ENCODE measurements at places on chromosomes 1 and 21.

DNA sequence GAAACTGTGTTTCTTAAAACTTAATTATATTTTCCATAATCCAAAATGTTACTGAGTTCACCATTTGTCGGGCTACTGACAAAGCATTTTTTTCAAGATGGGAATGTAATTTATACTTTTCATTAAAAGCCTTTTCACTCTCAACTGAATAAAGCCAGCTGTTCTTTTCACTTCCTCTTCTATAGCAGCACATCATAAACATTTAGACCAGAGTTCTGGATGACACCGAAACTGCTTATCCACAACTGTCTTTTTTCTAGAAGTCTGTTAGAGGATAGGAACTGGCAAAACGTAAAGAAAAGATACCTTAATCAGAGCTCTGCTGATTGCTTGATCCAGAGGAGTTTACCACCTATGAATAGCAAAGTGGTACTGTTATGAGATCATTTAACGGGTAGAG lies 594.7 kb downstream of the ADGRL2 start:
- no peak for DNase-seq

- DNase-seq: no peak
Observed at GRCh38 chr1:155010211-155010918, 7.8 kb downstream of the ZBTB7B start.

- DNase-seq: peak; percentile 83
Observed at GRCh38 chr1:229253151-229253974, 17.5 kb upstream of the RAB4A start.

DNA sequence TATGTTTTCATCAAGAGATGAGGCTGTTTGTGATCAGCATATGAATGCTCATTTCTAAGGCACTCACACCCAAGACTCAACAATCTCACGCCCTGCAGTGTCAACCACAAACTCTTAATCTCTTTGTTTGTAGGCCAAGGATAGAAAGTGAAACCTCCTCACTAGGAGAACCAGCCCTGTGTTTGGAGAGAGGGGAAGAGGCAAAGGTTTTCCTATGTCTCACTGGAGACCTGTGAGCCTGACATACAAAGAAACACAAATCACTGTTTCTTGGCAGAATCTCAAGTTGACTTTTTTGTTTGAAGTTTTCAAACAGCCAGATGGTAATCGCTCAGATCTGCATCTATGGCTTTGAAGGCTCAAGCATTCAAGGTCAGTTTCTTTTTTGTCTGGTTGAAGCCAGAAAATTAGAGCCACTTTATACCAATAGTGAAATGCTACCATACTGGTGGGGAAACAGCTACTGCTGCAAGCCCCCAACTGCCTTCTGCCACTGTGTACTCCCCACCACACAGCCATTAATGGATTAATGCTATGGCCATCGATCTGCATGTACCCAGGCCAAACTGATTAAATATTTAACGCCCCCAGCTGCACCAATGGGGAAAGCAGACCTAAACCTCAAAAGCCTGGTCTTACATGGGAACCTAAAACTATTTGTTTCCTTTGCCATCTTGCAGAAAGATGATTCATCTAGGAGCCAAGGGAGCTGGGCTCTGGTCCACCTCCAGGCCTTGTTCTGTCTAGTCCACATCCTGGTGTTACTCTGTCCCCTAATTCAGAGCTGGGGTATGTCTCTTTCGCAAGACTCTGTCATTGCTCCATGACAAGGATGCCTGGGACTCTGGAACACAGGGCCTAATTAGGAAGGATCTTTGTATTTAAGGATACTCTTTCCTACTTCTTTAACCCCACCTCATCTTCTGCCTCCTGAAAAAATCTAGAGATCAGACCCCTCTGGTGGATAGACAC lies 16.3 kb downstream of the PDZK1 start:
- DNase-seq: peak; percentile 78

DNA sequence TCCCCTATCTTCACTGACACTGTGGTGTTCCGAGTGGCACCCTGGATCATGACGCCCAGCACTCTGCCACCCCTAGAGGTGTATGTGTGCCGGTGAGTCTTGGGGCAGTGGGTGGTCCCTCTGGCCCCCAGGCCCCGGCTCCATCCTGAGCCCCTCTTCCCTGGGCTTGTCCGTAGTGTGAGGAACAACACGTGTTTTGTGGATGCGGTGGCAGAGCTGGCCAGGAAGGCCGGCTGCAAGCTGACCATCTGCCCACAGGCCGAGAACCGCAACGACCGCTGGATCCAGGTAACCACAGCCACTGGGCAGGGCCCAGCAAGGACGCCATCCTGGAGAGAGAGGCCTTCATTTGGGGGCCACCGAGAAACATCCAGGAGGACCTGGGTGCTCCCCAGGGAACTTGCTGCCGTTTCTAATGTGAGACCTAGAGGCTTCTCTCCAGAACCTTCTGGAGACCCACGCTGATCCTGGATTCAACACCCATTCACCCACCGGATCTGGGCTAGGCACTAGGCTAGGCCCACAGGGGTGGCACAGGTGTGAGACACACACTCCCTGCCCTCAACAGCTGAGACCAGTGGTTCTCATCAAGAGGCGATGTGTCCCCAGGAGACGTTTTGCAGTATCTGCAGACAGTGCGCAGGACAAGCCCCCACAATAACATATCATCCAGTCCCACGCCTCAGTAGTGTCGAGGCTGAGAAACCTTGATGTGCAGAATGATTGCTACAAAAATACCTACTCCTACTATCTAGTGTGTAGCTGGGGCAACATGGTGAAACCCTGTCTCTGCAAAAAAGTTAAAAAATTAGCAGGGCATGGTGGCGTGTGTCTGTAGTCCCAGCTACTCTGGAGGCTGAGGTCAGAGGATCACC lies 22.2 kb downstream of the PADI3 start:
- no peak for DNase-seq

- DNase-seq: no peak
Observed at GRCh38 chr21:25970254-25970930, 200.2 kb downstream of the APP start.

DNA sequence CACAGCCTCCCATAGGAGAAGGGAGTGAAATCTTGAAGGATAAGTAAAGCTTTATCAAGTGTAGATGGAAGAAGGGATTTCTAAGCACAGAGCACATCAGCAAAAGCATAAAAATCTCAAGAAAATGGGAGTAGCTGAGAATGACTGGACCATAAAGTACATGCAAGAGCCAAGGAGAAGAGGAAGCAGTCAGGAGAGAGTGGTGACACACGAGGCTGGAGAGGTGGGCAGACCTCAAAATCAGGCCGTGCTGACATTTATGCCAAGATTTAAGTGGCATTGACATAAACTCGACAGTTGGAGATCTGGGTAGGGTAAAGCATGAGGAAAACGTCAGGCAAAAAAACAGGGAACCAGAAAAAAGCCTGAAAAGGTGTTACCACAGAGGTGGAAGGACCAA lies 62.3 kb downstream of the GFI1 start:
- DNase-seq: no peak

- DNase-seq: no peak
Observed at GRCh38 chr1:240312872-240313271, 221.2 kb downstream of the FMN2 start.

- no peak for DNase-seq
Observed at GRCh38 chr1:59523745-59524450, 227.0 kb downstream of the FGGY start.

DNA sequence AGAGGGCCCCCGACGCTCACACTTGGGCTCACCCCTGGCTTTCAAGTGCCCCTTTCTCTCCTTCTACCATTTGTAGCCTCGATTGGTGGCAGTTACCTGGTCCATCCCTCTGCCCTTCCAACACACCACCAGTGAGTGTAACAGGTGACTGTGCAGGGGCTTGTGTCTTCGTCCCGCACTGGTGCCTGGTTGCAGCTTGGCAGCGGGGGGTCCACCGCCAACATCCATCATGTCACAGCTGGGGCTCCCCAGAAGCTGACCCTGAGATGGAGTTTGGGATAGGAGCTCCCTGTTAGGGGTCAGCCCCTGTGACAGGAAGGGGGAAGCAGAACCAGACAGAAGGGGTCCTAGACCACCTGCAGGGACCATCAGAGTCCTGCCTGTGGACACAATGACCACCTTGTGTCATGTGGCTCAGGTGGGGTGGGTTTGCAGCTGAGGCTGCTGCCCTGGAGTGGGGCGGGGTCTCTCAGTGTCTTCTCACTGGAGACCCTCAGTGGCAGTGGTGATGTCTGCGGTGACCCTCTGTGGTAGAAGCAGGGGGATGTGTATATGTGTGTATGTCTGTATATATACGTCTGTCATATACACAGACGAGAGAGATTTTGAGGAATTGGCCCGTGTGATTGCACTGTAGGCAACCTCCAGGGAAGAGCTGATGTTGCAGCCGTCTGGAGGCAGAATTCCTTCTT lies 3.6 kb upstream of the CALML6 start:
- DNase-seq: no peak

DNA sequence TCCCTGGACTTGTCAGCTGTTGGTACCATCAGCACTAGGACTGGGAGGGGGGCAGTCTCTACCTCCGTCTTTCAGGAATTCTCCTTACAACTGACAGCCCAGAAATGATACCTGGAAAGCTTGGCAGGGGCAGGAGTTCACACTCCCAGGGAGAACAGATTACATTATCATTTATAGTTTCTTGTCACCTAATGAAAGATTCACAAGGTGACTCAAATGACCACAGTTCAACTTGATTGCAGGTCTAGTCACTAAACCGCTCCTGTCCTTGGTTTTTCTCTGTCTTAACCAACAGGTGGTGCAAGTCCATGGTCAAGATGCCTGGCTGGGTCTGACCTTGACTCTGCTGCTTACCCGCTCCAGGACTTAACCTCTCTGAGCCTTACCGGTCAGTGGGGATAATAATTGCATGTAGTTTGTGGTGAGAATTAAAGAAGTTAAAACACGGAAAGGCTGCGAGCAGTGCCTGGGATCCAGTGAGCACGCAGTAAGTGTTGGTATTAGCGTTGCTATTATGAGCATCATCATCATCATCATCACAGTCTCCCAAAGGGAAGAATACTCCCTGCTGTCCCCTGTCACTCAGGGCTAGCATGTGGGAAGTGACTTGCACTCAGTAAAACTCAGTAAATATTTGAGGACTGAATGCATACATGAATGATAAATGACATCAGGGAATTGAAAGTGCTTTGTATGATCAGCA lies 125.3 kb upstream of the CD34 start:
- no peak for DNase-seq

DNA sequence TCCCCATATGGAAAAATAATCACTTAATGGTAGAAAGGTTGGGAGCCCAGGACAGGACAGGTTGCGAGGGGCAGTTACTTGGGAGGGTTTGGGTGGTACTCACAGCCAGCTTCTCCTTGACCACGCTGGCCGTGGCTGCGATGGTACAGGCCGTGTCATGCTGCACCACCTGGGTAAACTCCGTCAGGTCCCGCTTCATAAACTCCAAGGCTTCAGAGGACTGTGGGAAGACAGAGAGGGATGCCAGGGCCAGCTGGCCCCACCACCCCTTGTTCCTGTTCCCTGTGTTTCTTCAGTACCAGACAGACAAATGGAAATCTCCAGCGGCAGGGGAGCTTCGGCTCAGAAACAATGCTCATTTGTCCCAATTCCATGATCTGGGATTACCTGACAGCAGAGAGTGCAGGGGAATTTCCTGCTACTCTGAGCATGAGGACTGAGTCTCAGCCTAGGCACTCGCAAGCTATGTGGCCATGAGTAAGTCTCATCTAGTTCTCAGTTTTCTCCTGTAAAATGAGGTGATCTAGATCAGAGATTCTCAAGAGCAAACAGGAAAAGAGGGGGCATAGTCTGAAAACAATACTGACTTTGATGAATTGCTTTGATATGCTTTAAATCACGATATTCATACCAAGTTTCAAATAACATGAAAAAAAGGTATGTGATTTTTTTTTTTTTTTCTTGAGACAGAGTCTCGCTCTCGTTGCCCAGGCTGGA lies 7.4 kb downstream of the BSDC1 start:
- no peak for DNase-seq

- no peak for DNase-seq
Observed at GRCh38 chr1:189726806-189727205, 750.9 kb downstream of the BRINP3 start.

DNA sequence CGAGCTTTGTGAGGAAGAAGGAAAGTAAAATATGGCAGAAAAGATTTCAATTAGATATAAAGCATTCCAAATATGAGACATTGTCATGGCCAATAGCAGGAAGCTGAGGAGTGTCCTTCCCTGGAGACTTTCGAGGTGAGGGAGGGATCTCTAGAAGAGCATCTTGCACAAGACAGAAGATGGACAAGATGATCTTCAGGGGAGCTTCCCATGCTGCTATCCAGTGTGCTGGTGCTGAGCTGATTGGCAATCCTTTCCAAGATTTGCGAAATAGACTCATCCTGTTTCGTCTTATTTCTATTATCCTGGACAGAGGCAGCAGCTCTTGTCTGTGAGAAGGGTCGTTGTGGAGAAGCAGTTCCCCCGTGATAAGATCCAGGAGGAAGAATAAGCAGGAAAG lies 342.0 kb upstream of the CAMK1G start:
- DNase-seq: no peak

- DNase-seq: no peak
Observed at GRCh38 chr21:41825216-41825615, 53.9 kb downstream of the PRDM15 start.

DNA sequence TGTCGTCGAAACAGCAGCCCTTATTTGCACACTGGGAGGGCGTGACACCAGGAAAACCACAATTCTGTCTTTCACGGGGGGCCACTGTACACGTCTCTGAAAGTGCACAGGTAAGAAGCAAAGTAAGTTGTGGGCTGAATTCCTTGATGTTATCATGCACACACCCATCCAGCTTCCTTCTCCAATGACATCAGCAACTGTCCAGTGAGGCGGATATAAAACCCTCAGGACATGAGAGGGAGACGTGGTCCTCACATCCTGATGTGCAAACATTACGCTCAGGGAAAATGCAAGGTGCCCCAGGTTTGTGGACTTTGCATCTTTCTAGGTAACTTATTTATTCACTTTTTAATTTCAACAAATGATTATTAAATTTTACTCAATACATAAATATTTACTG lies 3.0 kb downstream of the TFF1 start:
- DNase-seq: no peak

GRCh38 chr1:206882555-206882954 lies 14.7 kb upstream of the IL24 start:
- no peak for DNase-seq

DNA sequence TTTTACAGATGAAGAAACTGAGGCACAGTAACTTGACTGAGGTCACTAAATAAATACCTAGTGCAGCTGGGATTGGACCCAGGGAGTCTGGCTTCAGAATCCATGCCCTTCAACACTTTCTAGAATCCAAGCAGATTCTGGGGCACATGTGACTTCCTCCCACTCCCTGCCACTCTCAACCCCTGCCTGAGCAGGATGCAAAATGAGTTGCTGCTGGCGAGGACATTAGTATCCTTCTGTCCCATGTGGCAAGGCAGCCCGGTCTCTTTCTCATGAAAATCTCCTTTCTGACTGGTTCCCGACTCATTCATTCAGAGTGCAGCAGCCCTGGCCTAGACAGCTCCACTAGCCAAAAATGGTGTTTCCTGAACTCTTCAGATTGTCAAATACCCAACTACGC lies 28.4 kb downstream of the TNNT2 start:
- DNase-seq: no peak

DNA sequence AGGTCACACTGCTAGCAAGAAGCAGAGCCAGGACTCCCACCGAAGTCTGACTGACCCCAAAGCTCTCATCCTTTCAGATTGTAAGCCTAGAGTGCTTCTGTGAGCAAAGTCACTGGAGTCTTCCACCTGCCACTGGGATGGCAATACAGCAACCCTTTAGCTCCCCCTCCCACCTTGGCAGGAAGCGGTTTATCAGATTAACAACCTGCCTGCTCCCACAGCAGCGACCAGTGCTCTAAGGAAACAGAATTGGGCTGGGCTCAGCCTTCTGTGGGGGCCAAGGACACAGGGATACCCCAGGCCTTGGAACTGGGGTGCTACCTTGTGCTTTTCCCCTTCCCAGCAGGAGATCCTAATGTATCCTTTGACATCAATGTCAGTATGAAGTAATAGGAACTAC lies 76.0 kb downstream of the GFI1 start:
- DNase-seq: no peak

GRCh38 chr21:44082648-44083440 lies 24.4 kb upstream of the PWP2 start:
- DNase-seq: peak; percentile 54

All from mammary epithelial cell (primary cell).